ENCODE measurements at places on chromosomes 7 and 10.

DNA sequence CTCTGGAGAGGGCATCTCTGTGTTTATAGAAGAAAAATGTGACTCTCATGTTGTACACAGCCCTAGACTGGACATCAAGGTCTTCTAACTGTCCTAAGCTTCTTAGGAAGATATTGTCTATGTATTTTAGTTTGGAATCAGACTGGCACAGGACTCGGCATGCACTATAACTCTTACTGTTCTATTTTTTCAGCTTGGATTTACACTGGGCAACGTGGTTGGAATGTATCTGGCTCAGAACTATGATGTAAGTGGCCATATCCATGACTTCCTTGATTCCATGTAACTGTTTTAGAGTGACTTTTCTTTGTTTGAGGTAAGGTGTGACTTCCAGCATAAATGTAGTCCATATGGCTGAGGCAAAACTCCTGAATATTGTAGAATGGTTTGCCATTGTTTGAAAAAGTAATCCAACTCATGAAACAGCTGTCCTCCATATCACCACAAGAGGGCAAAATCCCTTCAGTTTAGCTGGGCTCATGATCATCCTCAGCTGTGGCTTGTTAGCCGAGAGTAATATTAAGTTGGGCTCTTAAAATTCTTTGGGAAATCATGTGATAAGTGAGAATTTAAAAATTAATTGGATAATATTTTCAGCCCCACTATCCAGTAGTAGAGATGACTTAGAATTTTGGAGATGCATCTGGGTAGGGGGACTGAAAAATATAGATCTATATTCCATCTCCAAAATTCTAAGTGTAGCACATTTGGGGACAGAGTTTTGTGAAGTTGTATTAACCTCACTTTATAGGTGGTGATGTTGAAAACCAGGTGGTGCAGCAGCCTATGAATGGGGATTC lies 10.4 kb downstream of the STMP1 start:
- peak; percentile 7 for DNase-seq

DNA sequence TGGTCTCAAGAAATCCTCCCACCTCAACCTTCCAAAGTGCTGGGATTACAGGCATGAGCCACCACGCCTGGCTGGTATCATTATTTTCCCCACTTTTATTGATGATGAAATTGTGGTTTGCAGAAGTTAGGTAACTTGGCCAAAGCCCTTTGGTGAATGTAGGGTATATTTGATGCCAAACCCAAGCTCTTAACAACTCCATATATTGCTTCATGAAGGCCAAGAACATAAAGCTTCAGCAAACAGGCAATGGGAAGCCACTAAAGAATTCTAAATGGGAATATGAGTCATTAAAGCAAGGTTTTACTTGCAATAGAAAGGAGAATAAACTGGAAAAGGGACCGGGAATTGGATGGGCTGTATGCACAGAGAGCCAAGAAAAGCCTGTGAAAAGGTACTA lies 142.7 kb downstream of the KMT2E start:
- DNase-seq = no peak

DNA sequence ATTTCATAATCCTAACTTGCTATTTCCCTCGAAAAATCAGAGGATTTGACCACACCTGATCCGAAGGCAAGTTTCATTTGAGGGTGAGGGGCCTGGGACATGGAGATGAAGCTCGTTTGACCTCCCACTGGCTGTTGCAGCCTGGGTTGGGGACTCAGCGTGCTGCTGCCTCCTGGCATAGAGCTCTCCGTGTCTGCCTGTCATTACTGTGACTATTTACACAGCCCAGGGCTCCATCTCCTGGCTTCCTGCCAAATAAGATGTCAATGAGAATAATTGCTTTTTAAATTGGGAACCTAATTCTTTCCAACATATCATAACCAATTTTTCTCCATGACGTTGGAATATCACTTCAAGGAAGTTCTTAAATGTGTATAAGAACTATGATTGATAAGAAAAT lies 139.3 kb upstream of the COBL start:
- no peak for DNase-seq

- DNase-seq = no peak
Observed at GRCh38 chr7:18087026-18087686, 59.5 kb upstream of the PRPS1L1 start.

- no peak for DNase-seq
Observed at GRCh38 chr7:103762877-103763276, 226.6 kb downstream of the RELN start.

- DNase-seq = no peak
Observed at GRCh38 chr7:87170828-87171227, 18.6 kb downstream of the DMTF1 start.

DNA sequence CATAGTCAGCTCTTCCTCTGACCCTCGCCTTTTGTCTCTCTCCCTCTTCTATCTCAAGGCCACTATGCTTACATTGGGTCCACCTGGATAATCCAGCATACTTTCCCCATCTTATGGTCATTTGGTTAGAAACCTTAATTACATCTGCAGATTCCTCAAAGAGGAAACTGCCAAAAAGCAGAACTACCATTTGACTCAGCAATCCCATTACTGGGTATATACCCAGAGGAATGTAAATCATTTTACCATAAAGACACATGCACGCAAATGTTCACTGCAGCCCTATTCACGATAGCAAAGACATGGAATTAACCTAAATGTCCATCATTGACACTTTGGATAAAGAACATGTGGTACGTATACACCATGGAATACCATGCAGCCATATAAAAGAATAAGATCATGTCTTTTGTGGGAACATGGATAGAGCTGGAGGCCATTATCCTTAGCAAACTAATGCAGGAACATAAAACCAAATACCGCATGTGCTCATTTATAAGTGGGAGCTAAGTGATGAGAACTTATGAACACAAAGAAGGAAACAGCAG lies 114.8 kb upstream of the NPY start:
- no peak for DNase-seq

GRCh38 chr10:116770281-116770680 lies 27.9 kb upstream of the HSPA12A start:
- DNase-seq = no peak

- no peak for DNase-seq
Observed at GRCh38 chr7:33918438-33919143, 13.3 kb downstream of the BMPER start.

- DNase-seq = no peak
Observed at GRCh38 chr7:123431075-123431614, 103.2 kb downstream of the IQUB start.

DNA sequence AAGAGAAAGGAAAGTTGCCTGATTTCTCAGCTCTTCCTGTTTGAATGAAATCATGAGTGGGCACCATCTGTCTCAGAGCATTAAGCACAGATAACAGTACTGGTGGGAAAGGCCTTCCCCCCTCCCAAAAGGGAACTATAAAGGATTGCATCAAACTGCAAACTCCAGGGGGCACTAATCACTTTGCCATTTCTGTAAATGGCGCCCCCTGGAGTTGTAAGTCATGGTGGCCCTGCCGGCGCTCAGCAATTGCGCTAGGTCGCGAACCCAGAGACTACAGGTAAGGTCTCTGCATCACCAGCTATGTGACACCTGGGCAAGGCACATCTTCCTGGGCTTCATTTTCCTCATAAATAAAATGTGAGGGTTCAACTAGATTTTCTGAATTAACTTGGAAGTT lies 11.1 kb downstream of the LRRC4 start:
- DNase-seq = no peak

GRCh38 chr7:83478616-83479015 lies 170.3 kb downstream of the SEMA3E start:
- no peak for DNase-seq

- no peak for DNase-seq
Observed at GRCh38 chr7:151899513-151900360, 22.8 kb upstream of the PRKAG2 start.

DNA sequence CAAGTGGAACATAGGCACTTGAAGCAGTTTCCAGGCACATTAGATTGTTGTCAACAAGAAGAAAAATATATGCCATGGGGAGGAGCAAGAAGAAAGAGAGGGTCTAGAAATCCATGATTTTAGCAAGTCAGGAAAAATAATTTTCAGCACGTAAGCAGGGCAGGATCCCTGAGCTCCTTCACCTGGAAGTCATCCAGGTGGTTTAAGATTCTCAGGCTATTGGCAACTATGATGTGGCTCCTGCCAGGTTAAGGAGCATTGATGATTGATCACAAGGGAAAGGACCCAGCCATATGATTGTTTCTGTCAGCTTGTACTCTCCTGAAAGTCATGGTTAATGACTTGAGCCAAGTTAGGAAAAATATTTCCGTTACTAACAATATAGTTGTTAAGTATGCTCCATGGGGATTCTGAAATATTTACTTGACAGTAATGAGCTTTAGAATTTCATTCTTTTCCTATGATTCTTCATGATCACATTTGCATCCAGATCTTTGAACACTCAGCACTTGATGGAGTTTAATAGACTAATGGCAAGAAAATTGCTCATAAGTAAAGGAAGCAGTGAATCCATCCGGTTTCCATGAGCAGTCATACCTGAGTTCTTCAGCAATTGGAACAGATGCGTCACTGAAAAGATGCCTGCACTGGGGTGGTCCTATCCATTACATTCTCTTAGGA lies 209.1 kb downstream of the BICC1 start:
- DNase-seq = no peak

GRCh38 chr7:22275661-22276060 lies 81.3 kb downstream of the RAPGEF5 start:
- no peak for DNase-seq

GRCh38 chr10:132702601-132703418 lies 83.1 kb downstream of the NKX6-2 start:
- DNase-seq = no peak

- peak; percentile 56 for DNase-seq
Observed at GRCh38 chr7:74417419-74417971, 36.2 kb upstream of the GTF2IRD1 start.

DNA sequence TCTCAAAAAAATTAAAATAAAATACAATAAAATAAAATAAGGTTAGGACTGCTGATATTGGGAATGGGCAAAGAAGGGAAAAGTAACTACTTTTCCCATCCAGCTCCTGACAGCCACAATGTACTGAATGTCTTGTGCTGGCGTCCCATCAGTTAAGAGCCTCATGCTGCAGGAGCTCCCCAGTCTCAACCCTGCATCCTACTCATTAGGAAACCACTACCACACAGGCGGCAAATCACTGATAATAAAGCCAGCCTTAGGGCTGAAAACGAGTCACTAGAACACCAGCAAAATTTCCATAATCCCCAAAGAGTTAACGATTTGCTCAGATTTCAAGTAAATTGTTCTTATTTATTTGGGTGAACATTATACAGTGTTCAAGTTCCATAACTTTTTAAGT lies 4.3 kb downstream of the YWHAG start:
- DNase-seq = no peak

- DNase-seq = no peak
Observed at GRCh38 chr10:19970256-19970655, 154.0 kb downstream of the PLXDC2 start.

GRCh38 chr7:8082762-8083161 lies 114.2 kb downstream of the GLCCI1 start:
- no peak for DNase-seq

- no peak for DNase-seq
Observed at GRCh38 chr10:60123172-60123571, 216.8 kb upstream of the CCDC6 start.

DNA sequence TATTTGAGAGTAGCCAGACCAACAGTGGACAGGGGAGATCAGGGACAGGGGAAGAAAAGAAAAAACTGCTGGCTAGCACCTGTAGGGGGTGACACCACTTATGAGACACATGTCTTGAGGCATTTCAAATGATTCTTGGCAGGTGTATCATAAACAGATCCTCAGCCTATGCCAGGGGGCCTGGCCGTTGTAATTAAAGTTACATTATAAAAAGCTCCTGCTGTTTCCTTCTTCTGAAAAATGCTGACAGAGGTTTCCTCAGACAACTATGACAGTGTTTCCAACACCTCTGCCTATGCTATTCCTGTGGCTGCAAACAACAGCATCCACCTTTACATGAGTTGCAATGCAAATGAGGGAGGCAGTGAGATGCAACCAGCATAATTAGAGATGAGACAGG lies 281.0 kb upstream of the PTER start:
- no peak for DNase-seq

GRCh38 chr7:38296059-38296857 lies 22.8 kb upstream of the TARP start:
- no peak for DNase-seq

DNA sequence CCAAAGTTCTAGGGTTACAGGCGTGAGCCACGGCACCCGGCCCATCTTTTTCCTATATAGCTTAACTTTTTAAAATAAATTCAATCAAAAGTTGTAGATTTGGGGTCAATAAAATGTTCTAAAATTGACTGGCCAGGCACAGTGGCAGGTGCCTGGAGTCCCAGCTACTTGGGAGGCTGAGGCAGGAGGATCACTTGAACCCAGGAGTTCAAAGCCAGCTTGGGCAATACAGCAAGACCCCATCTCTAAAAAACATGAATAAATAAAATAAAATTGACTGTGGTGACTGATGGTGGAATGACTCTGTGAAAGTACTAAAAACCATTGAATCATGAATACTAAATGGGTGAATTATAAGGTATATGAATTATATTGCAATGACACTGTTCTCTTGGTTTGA lies 20.8 kb downstream of the P4HA1 start:
- no peak for DNase-seq

- no peak for DNase-seq
Observed at GRCh38 chr7:152851326-152851725, 91.8 kb downstream of the ACTR3B start.

DNA sequence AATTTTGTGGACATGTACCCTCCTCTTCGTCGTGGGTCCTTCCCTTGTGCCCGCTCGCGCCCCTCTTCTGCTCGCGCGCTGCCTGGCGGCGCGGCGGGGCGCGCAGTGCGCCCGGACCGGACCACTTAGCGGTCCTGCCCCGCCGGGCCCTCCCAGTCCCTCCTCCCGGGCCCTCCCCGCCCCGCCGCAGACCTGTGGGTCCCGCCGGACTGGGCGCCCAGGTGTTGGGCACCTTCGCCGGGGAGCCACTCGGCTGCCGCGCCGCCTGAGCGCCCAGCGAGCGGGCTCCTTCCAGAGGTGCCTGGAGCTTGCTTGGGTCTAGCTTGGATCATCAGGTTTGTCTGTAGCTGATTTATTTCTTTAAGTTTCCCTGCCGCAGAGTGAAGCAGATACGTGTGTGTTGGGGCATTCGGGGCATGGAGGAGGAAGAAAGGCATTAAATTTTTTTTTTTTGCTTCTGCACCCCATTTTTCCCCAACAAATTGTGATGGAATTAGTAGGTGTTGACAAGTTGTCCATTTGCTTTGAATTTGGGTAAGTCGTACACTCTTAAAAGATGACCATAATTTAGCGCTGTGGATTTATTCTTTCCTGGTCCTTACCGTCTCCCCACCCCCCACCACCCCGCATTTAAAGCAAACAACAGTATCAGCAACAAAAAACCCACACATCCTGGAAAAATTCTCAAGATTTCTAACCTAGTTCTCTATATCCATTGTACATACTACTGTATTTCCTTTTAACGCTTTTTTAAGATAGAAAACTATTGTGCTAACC lies 905 bp downstream of the C1GALT1 start:
- peak; percentile 29 for DNase-seq

- no peak for DNase-seq
Observed at GRCh38 chr7:95676691-95677090, 80.4 kb upstream of the PDK4 start.

GRCh38 chr10:13977861-13978532 lies 352.7 kb downstream of the FRMD4A start:
- DNase-seq = no peak
